Fibroblast of upper back skin (primary cell): ENCODE measurements at places on chromosomes 12 and 14.
A peak's percentile ranks its signal among the peaks of the same experiment; 100 is the strongest.

GRCh38 chr14:65414961-65415589 lies 2.5 kb downstream of the FUT8 start:
- peak; percentile 52 for DNase-seq

- no peak for DNase-seq
Measured at GRCh38 chr14:91377700-91378652, 39.6 kb downstream of the CCDC88C start.

GRCh38 chr12:18684430-18684829 lies 53.4 kb downstream of the PLCZ1 start:
- peak; percentile 33 for DNase-seq

DNA sequence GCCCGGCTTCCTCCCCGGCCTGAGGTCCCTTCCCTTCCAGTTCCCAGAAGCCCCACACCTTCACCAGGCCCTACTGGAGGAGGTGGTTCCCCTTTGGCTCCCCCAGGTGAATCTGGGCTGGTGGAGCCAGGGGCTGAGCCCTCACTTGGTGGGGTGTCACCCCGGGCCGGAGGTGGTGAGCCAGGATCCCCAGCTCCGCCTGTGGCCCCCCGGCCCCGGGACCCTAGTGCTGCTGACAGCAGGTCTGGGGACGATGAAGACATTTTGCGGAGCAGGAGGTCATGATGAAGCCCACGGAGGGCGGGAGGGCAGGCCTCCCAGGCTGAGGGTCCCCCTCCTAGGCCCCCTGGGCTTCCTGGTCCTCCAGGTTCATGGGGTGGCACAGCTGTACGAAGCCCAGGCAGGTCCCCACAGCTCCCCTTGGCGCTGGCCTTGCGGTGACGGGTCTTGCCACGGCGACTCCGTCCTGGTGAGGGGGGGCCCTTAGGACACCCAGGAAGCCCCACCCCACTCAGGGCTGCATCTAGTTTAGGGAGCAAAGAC lies 16.6 kb downstream of the MAP3K12 start:
- no peak for DNase-seq

DNA sequence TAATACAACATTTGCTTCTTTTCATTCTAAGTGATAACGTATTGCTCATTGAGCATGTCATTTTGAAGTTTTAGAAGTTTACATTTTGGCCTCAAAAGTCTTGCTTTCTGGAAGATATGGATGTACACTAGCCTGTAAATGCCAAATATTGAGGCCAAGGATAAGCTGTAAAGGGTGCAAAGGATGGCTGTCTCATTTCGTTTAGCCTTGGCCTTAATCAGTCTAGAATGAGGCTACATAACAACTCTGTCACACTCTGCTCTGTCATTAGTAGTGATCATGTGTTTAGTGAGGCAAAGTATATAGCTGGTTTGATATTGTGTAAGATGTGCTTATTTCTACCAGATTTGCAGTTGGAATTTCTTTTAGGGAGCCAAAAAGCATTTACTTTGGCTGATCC lies 344.5 kb downstream of the TMTC2 start:
- DNase-seq: no peak

- no peak for DNase-seq
Measured at GRCh38 chr14:35865611-35866324, 39.6 kb downstream of the BRMS1L start.
